ENCODE measurements at places on chromosomes 4 and X.
A peak's percentile ranks its signal among the peaks of the same experiment; 100 is the strongest.

- no peak for DNase-seq
These were observed 7.8 kb upstream of the ZBTB33 start for GRCh38 chrX:120242813-120243212.

DNA sequence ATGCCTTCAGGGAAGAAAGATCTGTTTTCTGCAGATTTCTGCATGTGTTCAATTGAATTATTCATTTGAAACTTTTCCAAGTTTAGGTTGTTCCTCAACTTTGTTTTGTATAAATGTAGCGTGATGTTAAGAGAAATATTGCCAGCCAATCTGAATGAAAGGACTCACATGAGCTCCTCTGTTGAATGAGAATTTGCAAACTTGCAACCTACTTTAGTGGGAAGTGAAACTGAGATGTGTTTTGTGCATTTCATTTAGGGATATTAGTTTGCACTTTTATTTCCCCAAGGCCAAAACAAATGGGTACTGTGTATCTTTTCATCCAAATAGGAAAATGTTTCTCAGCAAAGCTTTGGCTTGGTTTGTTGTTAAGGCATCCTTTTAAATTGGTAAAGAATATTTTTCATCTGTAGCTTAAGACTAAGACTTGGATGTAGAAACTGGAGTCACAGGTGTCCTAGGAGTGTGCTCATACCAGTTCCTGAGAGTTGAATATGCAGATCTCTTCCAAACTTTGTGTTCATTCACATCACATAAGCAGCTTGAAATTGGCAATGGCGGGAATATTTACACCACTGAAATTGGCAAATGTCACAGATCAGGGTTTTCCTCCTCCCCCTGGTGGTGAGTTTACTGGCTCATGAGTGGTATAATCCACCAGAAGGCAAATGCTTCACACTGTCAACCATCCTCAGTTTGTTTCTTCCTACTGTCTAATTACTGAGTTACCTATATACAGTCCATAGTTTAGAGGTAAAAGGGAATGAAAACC, 193.6 kb upstream of the BANK1 start:
- DNase-seq = no peak

- DNase-seq = no peak
These were observed 88.5 kb downstream of the PDS5A start for GRCh38 chr4:39889226-39889625.

- DNase-seq = peak; percentile 52
These were observed 9.9 kb downstream of the PRDM8 start for GRCh38 chr4:80207172-80207583.

DNA sequence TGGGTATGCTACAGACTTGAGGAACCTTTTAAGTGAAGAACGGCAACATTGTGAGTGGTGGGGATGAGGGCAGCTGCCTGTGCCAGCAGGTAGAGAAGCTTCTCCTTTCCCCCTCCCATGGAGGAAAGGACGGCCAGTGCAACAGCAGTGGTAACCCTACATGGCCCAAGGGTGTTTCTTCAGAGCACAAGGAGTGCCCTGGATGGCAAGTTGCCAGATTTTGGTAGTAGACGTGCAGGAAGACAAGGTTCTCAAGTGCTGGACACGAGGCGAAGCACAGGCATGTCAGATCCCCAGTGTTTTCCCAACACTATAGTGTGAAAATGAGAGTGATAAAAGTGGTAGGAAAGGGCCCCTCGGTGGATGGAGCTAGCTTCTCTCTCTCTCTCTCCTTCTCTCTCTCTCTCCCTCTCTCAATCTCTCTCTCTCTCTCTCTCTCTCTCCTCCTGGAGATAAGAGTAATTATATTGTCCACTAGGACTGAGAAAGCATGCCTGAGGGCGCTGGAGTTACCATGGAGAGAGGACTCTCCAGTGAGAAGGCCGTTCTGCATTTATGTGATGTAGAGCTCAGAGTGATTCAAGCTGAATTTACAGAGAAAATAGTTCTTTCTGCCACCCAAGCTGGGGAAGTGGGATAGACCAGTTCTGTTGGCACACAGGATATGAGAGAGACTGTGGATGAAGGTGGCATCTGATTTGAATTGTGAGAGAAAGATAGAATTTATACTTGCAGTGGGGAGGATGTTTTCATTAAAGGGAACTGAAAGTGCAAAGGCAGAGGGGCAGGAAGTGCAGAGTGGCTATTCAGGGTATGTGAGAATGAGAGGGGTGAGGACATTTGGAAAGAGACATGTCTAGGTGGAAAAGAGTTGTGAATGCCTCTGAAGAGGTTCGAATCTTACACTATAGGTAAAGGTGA, 25.7 kb upstream of the TRPC3 start:
- DNase-seq = no peak

DNA sequence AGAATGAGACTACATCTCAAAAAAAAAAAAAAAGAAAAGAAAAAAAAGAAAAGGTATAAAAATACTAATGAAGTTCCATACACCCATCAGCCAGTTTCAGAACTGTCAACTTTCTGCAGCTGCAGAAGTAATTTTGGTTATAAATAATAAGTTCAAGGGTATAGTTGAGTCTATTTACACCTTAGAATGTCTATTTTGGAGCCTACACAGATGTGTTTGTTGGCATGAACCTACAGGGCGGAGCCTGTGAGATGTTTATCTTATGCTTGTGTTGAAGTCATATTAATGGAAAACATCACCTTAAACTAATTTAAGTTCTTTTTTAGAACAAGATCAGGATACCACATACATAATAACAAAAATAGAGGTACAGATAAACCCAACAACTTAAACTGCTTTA, 85.8 kb downstream of the RAPGEF2 start:
- DNase-seq = no peak

DNA sequence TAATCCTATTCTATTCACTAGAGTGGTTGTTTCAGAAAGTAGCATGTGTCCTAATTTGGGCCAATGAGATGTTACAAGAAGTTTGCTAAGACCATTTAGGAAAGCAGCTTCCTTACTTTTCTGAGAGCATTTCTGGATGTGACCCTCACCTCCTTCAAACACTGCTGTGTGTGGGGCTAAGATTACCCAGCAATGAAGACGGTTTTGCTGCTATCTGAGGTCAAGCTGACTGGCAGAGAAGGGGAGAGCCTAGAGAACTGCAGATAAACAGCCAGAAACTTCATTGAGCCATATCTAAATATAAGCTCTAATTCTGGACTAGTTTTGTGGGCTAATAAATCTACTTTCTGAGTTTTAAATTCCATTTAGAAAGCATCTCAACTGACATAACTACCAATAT, 36.4 kb downstream of the ZAR1 start:
- DNase-seq = no peak

- no peak for DNase-seq
These were observed 351.9 kb upstream of the FTHL17 start for GRCh38 chrX:31423609-31424189.

- DNase-seq = no peak
These were observed 147.6 kb downstream of the ATRX start for GRCh38 chrX:77638397-77638796.

GRCh38 chr4:53378171-53378482, 686 bp downstream of the FIP1L1 start:
- no peak for DNase-seq

DNA sequence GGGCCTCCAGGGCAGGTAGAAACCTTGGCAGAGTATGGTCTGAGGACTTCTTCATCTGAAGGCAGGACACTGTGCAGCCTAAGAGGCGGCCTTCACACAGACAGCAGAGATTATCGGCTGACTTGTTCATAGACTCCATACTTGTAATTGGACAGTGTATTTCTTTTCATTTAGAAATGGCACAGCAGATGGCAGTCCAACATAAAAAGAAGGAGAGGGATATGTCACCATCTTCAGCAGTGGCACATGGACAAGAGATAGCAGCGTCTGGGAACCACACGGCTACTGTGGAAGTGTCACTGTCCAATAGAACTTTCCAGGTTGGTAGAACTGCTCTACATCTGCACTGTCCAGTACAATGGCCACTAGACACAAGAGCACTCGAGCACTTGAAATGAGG, 21.7 kb upstream of the GEMIN8 start:
- DNase-seq = no peak

DNA sequence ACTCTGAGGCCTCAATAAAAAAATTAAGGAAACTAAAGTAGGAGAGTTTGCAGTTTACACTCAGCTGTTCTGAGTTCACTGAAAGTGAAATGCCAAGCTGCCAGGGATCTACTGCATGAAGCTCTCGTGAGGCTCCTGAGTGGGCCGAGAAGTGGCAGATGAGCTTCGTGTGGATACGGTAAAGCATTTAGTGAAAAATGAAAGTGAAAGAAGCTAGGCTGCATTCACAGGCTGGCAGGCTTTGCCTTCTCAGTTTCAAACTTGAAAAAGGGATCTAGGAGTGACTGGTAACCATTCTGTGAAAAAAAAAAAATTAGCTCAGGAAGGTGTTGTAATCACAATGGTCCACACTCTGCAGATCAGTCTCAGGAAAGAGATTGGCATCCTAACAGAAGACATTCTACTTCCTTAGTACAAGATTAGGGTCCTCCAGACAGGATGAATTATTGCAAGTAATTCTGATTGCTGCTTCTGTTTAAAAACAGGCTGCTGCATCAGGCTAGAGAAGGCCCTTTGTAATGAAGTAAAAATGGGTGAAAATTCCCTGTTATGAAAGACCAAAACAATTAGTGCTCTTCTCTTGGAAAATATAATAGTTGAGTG, 679.9 kb downstream of the RPA4 start:
- DNase-seq = peak; percentile 48

- no peak for DNase-seq
These were observed 66.1 kb downstream of the KIT start for GRCh38 chr4:54723820-54724219.

- peak; percentile 34 for DNase-seq
These were observed 252.7 kb downstream of the SPRY1 start for GRCh38 chr4:123649250-123649644.

DNA sequence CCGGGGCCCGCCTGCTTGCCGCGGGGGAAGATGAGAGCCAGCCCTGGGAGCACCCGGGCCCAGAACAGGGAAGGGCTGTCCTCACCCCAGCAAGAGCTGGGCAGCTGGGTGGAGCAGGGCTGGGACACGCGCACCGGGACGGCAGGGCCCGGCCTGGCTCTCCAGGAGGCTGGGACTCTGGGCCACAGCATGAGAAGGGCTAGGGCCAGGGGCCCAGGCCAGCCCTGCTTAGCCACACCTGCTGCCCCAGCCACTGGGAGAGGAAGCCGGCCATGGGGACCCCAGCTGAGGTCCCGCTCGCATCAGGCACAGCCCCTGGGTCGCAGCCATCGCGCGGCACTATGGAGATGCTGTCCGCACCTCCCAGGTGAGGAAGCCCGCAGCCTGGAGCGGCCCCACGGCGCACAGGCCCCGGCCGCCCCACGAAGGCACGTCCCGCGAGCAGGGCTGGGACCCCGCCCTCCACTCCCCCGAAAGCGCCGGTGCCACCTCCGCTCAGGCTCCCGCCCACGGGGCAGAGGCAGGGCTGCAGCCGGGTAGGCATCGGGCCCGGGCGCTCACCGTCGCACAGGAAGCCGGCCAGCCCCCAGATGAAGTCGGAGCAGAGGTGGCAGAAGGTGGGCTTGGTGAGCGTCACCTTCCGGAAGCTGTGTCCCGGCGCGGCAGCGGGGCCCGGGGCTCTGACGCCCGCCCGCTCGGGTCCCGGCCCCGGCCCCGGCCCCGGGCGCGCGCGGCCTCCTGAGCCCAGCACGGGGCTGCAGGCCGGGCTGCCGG, 531 bp downstream of the DGKQ start:
- peak; percentile 35 for DNase-seq

- peak; percentile 83 for DNase-seq
These were observed at the start of gene TSC22D3 for GRCh38 chrX:107775734-107776511. TSC22D3 (minus strand) TSS chrX:107775787; CDS start chrX:107775419, 368 bp downstream.

DNA sequence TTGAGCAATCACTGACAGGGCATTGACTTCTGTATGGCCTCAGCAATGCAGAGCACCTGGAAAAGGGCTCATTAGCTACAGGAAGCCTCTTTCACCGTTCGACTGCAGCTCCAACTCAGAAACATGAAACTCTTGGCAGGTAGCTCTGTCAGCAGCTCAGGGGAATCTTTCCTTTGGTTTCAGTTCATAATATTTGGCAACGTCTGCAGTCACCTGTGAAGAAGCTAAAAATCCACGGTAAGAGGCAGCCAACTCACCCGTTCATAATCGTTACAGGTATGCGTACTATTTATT, 354.9 kb downstream of the CAMK2D start:
- no peak for DNase-seq

DNA sequence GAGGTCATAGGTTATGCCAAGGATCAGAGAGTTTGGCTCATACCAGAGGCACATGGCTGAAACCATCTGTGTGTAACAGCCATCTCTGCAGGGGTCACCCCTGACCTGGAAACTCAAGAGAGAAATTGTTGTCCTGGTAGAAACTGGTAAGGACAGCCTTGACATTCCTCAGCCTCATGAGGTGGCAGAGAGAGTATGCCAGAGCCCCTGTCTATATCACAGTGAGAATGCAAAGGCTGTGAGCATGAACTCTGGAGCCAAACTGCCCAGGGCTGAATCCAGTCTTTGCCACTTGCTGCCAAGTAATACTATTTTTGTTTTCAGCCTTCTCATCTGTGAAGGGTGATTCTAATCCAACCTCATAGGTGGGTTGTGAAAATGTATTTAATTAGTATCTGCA, 37.1 kb upstream of the CCDC149 start:
- no peak for DNase-seq

DNA sequence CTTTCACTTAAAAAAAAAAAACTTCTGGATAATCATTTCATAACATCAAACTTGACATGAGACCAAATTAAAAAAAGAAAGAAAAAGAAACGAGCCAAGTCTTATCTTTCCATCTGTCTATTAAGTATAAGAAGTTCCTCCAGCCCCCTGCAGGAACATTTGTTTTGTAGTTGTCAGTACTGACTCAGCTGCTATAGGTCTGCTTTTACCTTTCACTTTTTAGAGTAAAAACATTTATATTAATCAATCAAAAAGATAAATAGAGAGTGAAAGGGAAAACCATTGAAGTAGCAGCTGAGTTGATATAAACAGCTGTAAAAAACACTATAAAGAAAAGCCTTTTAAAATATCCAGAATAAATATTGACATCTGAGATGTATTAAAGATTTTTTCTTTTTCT, 46.1 kb downstream of the CCDC158 start:
- DNase-seq = no peak

- no peak for DNase-seq
These were observed 346.7 kb downstream of the TRIML1 start for GRCh38 chr4:188485906-188486305.

- DNase-seq = no peak
These were observed 76.1 kb downstream of the MANBA start for GRCh38 chr4:102684610-102685052.

GRCh38 chr4:139861471-139861870, 195.9 kb downstream of the MGST2 start:
- DNase-seq = no peak

Data from Peyer's patch (tissue), 4 donors.